ENCODE measurements at places on chromosomes 2 and 18.
A peak's percentile ranks its signal among the peaks of the same experiment; 100 is the strongest.

DNA sequence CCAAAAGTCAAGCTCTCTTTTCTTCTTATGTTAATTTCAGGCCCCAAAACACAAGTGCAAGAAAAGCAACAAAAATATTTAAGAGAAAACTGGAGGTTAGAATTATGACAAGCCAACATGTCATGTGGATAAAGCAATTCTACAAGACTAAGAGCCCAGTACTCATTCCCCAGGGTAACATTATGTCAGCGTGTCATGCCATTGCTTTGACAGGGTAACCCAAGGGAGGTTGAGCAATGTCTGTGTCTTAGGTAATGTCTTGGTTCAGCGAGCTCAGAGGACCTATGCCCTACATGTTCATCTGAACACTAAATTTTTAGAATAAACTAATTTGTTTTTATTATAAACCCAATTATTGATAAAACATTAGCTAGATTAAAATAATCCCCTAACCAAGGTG lies 173.2 kb upstream of the ZNF804A start:
- DNase-seq = no peak

- no peak for DNase-seq
Observed at GRCh38 chr2:212990697-212991096, 160.7 kb downstream of the IKZF2 start.

DNA sequence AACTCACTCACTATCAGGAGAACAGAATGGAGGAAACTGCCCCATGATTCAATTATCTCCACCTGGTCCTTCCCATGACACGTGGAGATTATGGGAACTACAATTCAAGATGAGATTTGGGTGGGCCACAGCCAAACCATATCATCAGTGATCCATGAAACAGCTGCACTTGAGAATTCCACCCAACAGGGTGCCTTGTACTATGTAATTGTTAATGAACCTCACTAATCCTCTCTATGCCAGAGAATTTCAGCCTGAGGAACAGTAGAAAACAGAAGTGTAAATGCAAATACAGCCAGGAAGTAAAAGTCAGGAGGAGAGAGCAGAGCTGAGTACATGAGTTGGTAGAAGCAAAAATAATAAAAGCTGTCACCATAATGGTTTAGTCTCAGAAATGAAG lies 261.4 kb downstream of the EPHA4 start:
- no peak for DNase-seq

DNA sequence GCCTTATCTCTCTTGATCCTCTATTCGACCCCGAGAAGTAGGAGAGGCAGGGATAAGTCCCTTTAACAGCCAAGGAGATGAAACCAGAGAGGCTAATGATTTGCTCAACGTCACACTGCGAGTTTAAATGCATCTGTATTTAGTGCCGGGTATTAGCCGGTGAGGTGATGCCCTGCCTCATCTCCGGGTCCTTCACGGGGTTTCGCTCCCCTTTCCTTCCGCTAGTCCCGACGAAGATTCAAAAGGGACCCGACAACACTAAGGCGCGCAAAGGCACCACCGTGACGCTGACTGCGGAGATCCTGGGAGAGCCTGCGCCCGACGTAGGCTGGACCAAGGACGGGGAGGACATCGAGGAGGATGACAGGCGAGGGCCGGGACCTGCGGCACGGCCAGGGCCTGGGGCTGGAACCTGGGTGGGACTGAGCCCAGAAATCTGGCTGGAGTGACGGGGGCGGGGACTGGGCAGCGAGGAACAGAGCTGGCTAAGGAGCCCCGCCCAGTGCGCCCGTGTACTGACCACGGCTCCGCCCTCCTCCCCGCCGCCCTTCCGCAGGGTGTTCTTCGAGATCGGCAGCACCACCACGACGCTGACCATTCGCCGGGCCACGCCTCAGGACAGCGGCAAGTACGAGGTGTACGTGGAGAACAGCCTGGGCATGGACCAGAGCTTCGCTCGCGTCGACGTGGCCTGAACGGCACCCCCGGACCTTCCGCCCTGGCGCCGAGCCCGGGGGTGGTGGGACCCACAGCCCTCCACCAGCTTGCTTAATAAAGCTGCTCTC lies 1.0 kb upstream of the GMPPA start:
- peak; percentile 29 for DNase-seq

DNA sequence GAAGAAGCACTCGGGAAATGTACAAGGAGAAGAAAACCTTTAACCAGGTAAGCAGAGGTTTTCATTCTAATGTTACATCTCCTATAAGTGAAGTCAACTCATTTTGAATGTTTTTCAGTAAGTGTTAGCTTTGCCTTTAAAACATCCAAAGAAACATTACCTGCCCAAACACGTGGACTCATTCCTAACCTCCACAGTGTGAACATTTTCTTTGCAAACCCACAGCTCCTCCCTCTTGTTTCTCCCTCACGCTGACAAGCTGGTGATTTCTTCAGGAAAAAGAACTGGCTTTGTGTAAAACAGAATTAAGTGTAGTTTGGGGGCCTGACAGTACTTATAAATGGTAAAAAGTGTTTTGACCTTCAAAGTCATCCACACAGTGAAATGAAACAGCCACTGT lies 72.5 kb downstream of the MTCL1 start:
- DNase-seq = no peak
